ENCODE measurements at places on chromosomes 2 and 18. TPM values are rescaled to one million over a fixed set of nuclear protein-coding genes. Genes with fewer than 3 reads are reported as not detected.
A peak's percentile ranks its signal among the peaks of the same experiment; 100 is the strongest.

The ALPG gene
- total RNA-seq = not detected

The IL37 gene
- total RNA-seq = not detected

The PDE11A gene
- 1.2 TPM for total RNA-seq

The MBD1 gene
- total RNA-seq = 62.1 TPM

The FER1L5 gene
- total RNA-seq = 0.10 TPM

The CD226 gene
- 3.1 TPM for total RNA-seq

GRCh38 chr18:49250816-49251388 lies 209.5 kb downstream of the DYM start:
- no peak for DNase-seq
- H3K36me3 ChIP-seq = no peaks in the 10 kb centered on the region
- no peaks in the 10 kb centered on the region for H3K4me1 ChIP-seq
- H3K27me3 ChIP-seq = no peaks in the 10 kb centered on the region
- no peak overlapping the region for H3K27ac ChIP-seq

GRCh38 chr18:73932976-73933375 lies 214.7 kb downstream of the FBXO15 start:
- H3K27ac ChIP-seq = no peak overlapping the region
- no peaks in the 10 kb centered on the region for H3K36me3 ChIP-seq
- no peaks in the 10 kb centered on the region for H3K27me3 ChIP-seq
- H3K4me3 ChIP-seq = no peak overlapping the region

DNA sequence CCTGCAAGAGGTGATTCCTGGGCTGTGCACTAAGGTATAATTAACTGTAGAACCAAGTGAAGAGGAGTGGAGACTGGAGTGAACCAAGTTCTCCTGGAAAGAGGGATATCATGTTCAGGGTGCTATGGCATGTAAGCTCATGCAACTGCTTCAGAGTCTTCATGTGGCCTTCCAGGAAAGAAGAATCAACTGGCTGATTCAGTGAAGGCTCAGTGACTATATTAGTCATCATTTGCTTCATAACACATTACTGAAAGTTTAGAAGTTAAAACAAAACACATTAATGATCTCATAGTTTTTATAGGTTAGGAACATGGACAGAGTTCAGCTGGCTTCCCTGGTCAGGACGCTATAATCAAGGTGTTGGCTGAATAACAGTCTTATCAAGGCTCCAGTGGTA lies 1200.8 kb upstream of the GYPC start:
- no peak for DNase-seq
- no peak overlapping the region for H3K4me3 ChIP-seq

DNA sequence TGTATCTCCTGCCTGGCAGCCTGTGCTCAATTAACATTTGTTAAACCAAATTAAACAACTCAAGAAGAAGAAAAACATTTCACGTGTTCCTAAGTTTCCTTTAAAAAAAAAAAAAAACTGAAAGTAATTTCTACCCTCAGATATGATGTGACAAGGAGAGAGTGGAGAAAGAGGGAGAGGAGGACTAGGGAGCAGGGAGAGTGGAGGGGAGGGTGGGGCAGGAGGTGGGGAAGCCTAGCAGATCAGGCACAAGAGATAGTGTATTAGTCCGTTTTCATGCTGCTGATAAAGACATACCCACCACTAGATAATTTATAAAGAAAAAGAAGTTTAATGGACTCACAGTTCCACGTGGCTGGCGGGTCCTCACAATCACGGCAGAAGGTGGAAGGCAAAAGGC lies 46.4 kb downstream of the CYP1B1 start:
- no peak for DNase-seq
- no peaks in the 10 kb centered on the region for H3K4me1 ChIP-seq
- no peak overlapping the region for H3K27ac ChIP-seq
- H3K4me3 ChIP-seq = no peak overlapping the region

GRCh38 chr18:6482198-6482977 lies 67.7 kb upstream of the L3MBTL4 start:
- H3K4me3 ChIP-seq = no peak overlapping the region
- no peaks in the 10 kb centered on the region for H3K4me1 ChIP-seq
- H3K36me3 ChIP-seq = no peaks in the 10 kb centered on the region
- no peaks in the 10 kb centered on the region for H3K27me3 ChIP-seq
- no peak overlapping the region for H3K27ac ChIP-seq

- no peaks in the 10 kb centered on the region for H3K36me3 ChIP-seq
- no peaks in the 10 kb centered on the region for H3K4me1 ChIP-seq
- no peak for DNase-seq
- H3K27me3 ChIP-seq = no peaks in the 10 kb centered on the region
- no peak overlapping the region for H3K27ac ChIP-seq
- no peak overlapping the region for H3K4me3 ChIP-seq
Measured at GRCh38 chr18:57441071-57441794, 6.1 kb downstream of the ONECUT2 start.

GRCh38 chr18:7870855-7871254 lies 303.7 kb downstream of the PTPRM start:
- H3K27ac ChIP-seq = no peak overlapping the region
- no peak overlapping the region for H3K4me3 ChIP-seq
- H3K27me3 ChIP-seq = no peaks in the 10 kb centered on the region

DNA sequence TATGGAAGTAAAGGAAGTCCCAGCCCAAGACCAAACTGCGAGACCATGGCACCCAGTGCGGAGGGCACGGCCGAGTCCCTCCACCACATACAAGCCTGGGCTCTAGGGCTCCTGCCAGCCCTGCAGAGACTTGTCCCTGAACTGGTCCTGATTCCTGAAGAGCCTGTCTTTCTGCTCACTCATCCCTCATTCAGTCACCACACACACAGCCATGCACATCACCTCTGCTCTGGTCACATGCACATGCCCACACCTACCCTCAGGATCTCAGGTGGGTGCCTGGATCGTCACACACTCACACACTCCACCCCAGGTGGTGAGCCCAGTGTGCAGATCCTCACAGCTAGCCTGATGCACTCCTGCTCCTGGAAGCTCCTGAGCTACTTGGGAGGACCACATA lies 71.4 kb upstream of the LAPTM4A start:
- H3K4me3 ChIP-seq = no peak overlapping the region
- no peak overlapping the region for H3K27ac ChIP-seq
- H3K27me3 ChIP-seq = no peaks in the 10 kb centered on the region
- H3K36me3 ChIP-seq = no peaks in the 10 kb centered on the region
- H3K4me1 ChIP-seq = no peaks in the 10 kb centered on the region

DNA sequence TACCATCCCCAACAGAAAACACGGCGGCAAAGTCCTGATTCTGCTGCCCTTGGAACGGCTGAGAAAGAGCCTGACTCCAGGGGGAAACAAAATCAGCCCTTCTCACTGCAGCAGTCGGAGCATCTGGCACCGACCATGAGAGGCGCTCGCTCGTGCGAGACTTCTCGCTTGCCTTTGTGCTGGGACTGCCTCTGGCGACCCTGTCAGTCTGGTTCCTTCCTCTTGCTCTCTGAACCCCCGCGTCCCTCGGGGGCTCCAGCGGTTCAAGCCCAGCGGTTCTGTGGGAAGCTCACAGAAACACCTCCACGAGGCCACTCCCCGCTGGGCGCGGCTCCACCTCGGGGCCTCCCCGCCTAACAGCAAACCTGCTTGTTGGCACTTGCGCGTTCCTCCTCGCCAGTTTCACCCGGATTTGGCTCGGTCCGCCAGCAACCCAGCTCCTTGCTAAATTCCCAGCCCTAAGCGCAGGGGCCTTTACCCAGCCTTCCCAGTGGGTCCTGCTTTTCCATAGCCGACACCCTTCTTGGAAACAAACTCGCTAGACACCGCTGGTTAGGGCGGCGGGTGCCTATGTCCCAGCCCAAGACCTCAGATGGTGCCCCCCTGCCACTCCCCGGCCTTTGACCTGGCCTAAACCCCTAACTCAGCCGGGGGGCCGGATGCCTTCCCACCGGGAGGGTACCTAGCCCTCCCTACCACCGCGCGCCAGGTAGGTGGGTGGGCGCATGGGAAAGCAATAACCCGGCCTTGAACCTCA lies 2.2 kb downstream of the RND3 start:
- H3K4me1 ChIP-seq = peaks cover 15% of the 10 kb centered on the region
- peak; percentile 88 for DNase-seq
- H3K27me3 ChIP-seq = no peaks in the 10 kb centered on the region
- H3K4me3 ChIP-seq = peak overlapping the region; percentile 79
- no peaks in the 10 kb centered on the region for H3K36me3 ChIP-seq

DNA sequence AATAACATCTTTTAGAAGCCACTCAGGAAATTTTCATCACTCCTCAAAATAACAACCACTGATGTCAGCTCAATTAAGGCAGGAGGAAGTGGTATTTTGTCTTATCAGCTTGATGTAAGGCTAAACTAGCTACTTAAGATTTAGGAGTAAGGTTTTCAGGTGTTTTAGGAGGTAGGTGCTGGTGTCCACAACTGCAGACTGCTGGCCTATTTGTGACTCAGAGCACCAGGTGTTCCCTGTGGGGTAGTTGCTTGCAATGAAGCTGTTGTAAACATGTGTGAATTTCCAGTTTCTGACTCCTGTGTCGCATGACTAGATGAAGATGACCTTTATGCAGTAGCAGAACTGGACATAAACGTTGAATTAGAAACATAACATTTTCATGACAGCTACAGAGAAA lies 164.2 kb downstream of the THSD7B start:
- H3K36me3 ChIP-seq = no peaks in the 10 kb centered on the region
- H3K27ac ChIP-seq = no peak overlapping the region
- H3K27me3 ChIP-seq = no peaks in the 10 kb centered on the region
- no peaks in the 10 kb centered on the region for H3K4me1 ChIP-seq
- no peak overlapping the region for H3K4me3 ChIP-seq

GRCh38 chr2:120323214-120323613 lies 22.7 kb upstream of the INHBB start:
- H3K27ac ChIP-seq = no peak overlapping the region
- DNase-seq = peak; percentile 86
- no peaks in the 10 kb centered on the region for H3K27me3 ChIP-seq
- H3K36me3 ChIP-seq = no peaks in the 10 kb centered on the region
- no peaks in the 10 kb centered on the region for H3K4me1 ChIP-seq

DNA sequence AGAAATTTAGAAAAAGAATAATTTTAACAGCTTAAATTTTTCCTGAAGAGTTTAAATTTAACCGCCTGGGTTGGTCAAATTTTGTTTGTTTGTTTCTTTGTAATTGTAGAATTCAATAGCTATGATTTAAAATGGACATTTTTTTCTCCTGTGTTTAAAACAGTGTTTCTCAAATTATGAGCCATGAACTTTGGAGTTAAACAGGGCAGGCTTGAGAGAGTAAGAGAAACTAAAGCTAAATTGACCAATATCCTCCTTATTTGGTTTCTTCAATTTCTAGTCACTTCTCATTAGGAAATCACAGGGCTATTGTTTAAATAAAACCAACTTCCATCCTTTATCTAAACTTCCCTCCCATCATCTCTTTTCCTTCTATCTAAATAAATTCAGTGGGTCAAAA lies 21.9 kb downstream of the FN1 start:
- no peak overlapping the region for H3K27ac ChIP-seq
- no peak overlapping the region for H3K4me3 ChIP-seq
- no peaks in the 10 kb centered on the region for H3K27me3 ChIP-seq
- DNase-seq = no peak

DNA sequence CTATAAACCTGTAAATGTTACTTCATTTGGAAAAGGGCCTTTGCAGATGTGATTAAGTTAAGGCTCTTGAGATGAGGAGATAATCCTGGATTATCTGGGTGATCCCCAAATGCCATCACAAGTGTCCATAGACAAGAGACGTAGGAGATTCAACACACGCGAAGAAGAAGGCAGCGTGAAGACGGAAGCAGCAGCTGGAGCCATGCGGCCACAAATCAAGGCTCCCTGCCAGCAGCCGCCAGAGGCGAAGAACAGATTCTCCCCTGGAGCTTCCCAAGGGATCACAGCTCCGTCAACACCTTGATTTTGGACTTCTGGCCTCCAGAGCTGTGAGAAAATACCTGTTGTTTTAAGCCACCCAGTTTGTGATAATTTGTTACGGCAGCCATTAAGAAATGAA lies 11.0 kb upstream of the VAPA start:
- no peak overlapping the region for H3K27ac ChIP-seq
- no peaks in the 10 kb centered on the region for H3K27me3 ChIP-seq
- no peak for DNase-seq
- H3K4me3 ChIP-seq = no peak overlapping the region

DNA sequence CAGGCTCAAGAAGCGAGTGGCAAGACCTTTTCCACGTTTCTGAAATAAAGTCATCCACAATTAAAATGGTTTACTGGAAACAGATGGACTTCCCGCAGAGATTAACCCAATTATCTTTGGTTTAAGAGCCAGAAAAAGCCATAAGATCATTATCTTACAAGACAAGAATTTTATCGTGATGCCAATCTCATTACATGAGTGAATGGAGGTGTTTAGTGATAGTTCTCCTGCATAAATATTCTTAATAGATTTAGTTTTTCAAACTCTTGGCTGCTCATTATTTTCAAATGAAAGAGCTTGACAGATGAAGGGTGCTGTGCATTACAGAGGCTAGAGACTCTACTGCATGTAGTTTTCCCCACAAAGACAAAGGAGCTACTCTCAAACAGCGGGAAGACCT lies 1028.4 kb upstream of the PIK3C3 start:
- no peaks in the 10 kb centered on the region for H3K4me1 ChIP-seq
- no peaks in the 10 kb centered on the region for H3K36me3 ChIP-seq
- no peak for DNase-seq
- no peak overlapping the region for H3K27ac ChIP-seq

GRCh38 chr18:49626842-49627467 lies 65.1 kb downstream of the LIPG start:
- H3K4me3 ChIP-seq = no peak overlapping the region
- H3K4me1 ChIP-seq = no peaks in the 10 kb centered on the region
- H3K36me3 ChIP-seq = no peaks in the 10 kb centered on the region
- H3K27ac ChIP-seq = no peak overlapping the region

- DNase-seq = peak; percentile 43
- H3K4me1 ChIP-seq = no peaks in the 10 kb centered on the region
- no peaks in the 10 kb centered on the region for H3K36me3 ChIP-seq
- no peaks in the 10 kb centered on the region for H3K27me3 ChIP-seq
- H3K27ac ChIP-seq = no peak overlapping the region
- no peak overlapping the region for H3K4me3 ChIP-seq
Measured at GRCh38 chr2:3626118-3626811, 31.4 kb downstream of the COLEC11 start.

DNA sequence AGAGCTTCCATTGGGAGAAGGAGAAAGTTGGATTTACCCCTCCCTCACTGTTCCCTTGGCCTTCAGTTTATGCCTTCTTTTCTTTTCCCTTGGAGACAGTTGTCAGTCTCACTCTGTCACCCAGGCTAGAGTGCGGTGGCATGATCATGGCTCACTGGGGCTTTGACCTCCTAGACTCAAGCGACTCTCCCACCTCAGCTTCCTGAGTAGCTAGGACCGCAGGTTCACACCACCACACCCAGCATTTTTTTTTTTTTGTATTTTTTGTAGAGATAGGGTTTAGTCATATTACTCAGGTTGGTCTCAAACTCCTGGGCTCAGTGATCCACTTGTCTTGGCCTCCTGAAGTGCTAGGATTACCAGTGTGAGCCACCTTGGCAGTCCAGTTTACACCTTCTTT lies 49.9 kb downstream of the SLC9A4 start:
- no peak overlapping the region for H3K4me3 ChIP-seq
- DNase-seq = no peak
- H3K36me3 ChIP-seq = no peaks in the 10 kb centered on the region
- H3K27me3 ChIP-seq = no peaks in the 10 kb centered on the region
- H3K27ac ChIP-seq = no peak overlapping the region

- H3K27ac ChIP-seq = no peak overlapping the region
- no peaks in the 10 kb centered on the region for H3K27me3 ChIP-seq
- no peak overlapping the region for H3K4me3 ChIP-seq
- H3K4me1 ChIP-seq = no peaks in the 10 kb centered on the region
- no peaks in the 10 kb centered on the region for H3K36me3 ChIP-seq
Measured at GRCh38 chr2:207871911-207872310, 102.2 kb upstream of the FZD5 start.

Measured in aorta (tissue), 5 donors.